ENCODE measurements at places on chromosomes 2 and 18. TPM values are rescaled to one million over a fixed set of nuclear protein-coding genes. Genes with fewer than 3 reads are reported as not detected.

- peak; percentile 10 for DNase-seq
Observed at GRCh38 chr2:97871096-97871780, 124.5 kb downstream of the TMEM131 start.

The SLC8A1 gene
- 19.3 TPM for polyA plus RNA-seq

DNA sequence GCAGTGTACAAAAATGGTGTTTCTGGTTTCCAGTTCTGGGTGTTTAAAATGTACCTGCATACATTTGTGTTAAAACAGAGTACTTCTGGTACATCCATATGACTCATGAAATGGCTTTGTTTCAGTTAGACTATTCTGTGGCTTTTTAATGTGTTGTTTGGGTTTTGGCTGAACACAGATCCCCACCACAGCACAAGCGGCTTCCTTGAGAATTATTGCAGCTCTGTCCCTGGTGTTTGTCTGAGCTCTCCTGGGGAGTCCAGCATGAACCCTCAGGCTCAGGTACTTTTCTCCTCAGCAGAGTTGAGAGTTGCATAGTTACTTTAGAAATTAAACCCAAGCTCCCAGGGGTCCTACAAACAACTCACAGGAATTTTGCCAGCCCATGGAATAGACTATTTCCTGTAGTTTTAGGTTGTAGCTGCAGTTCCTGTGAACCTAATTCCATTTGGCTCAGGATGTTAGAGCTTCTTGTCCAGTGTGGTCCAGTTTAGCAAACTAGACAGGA is 64.8 kb upstream of the EML6 start:
- DNase-seq, result no peak

DNA sequence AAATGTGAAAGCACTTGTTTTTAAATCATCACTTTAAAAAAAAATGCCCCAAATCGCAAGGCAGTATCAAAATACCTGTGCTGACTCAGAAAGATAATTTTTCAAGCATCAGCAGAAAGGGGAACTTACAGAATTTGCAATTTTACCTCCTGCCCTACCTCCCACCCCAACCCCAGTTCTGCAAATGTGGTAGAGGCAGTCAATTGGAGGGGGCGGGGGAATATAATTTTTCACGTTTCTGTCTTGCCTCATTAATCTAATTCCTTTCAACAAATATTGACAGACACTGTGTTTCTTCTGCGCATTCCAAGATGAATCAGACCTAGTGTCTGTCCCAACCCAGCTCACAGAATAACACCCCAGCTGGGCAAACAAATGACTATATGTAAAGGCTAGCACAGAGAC is 76.8 kb downstream of the ALPK2 start:
- no peak for DNase-seq

DNA sequence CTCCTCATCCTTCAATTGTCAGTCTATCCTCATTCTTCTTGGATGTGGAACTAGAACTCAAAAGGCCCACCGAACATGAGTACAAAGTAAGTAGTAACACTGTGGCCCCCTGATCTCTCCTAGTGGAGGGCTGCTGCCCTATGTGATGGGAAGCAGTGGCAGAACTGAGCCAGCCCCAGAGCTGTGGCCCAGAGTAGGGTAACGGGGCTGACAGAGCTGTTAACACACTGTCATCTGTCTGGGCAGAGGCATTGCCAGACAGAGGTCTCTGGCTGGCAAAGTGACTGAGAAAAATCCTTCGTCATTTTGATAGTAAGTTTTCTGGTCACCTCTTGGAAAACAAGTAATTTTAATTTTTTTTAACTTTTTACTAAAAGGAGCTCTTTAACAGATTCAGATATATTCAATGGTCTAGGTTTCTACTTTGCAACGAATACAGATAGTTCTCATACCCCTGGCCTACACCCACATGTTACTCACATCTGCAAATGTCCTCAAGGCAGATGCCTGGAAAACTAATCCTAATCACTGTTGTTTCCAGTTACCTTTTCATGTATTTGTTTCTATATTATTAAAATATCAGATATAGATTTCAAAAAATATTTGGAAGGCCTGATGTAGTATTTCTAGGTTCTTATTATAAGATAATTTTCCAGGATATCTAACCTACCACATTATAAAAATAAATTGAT is 588.7 kb downstream of the CPS1 start:
- DNase-seq, result no peak

The LYG2 gene
- not detected for polyA plus RNA-seq

GRCh38 chr2:51579412-51579811 is 547.5 kb upstream of the NRXN1 start:
- DNase-seq, result no peak

DNA sequence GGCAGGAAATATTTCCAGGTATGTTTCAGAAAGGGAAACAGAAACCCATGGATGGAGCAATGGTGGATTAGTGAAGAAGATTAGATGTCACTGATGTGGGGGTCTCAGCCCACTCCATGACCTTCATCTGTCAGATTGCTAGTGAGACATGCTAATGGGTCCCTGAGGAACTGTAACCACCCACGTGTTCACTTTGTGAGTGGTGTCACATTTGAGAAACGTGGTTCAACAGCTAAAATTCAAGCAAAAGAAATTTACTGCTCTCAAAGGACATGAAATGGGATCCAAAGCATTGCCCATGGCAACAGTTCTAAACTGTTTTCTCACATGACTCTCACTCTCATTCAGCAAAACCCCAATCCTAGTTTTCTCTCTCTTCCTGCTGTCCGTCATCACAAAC is 776.1 kb downstream of the ERBB4 start:
- DNase-seq, result no peak

GRCh38 chr2:227576110-227576509 is 22.6 kb upstream of the SCYGR2 start:
- no peak for DNase-seq

DNA sequence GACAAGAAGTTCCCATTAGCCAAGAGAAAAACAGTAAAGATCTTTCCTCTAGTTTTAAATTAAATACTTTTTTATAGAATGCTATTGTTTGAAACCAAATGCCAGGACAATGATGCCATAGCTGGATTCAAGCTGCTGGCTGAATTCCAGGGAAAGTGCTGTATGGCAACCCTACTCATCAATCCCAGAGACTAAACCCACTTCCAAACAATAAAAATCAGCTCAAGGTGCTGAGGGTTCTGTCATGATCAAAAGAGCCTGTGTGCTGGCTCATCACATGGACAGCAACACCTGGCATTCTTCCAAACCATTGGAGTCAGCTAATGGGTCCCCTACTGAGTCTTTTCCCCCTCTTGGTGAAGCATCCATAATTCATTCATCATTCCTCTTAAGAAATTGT is 53.7 kb upstream of the PARD3B start:
- no peak for DNase-seq

The NLRC4 gene
- polyA plus RNA-seq, result not detected

DNA sequence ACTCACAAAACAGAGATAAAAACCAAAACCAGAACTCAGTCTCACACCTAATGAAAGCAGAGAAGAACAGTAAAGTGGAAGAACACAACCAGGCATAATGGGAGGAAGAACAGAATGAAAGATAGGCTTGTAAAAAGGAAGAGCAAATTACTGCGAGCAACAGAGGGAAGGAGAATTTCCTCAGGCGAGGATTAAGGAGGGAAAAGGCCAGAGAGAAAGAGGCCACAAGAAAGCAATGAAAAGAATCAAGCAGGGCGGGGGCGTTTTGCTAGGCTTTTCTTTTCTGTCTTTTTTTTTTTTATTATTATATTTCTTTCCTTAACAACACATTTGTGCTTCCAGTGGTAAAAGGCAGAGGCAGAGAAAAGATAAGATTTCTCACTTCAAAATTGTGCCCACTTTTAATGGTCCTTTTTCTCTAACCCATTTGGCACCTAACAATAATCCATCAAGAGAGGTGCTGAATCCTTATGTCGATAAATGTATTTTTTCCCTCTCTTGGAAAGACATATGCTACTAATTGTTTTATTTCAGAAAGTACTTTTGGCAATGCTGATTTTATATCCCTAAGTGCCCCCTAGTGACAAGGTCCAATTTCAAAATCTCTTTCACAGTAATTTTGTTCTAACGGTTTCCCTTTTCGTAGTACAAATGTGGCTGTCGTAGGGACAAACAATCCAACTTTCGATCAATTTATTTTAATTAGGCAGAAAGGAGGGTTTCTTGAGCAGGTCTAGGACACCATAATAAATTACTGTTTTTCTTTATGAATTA is 138.7 kb upstream of the AQP4 start:
- no peak for DNase-seq

- DNase-seq, result no peak
Observed at GRCh38 chr2:226736382-226736781, 63.2 kb downstream of the IRS1 start.

DNA sequence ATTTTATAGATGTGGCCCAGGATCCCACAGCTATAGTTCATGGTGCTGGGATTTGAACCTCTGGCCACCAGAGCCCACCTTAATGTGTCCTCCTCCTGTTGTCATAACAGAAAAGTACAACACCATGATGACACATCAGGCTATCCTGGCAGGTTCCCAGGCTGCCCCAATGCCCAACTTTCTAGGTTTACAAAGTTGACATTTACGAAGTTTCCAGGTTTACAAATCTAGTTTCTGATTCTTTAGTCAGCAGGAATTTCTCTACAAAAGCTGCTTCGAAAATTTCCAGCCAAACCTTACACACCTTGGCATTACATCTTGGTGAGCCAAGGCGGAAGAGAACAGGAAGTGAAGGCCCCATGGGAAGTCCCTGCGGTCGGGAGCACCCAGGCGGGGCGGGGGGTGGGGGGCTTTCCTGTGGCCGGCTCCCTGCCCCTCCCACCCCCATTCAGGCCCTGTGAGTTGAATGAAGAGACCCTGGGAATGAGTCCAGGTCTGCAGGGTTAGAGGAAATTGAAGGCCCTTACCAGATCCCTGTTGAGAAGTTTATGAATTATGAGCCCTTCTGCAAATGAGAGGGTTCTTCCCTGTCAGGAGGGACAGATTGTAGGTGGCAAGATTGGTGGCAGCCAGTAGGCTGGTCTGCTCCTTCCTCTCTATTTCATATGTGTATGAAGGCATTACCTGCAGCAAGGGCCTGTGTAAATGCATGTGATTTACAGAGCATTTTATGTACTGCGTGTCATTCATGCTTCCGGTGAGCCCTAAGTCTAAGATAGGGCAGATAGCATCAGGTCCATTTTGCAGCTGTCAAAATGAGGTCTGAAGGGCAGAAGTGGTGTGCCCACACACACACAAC is 11.1 kb upstream of the IL1RN start:
- no peak for DNase-seq

DNA sequence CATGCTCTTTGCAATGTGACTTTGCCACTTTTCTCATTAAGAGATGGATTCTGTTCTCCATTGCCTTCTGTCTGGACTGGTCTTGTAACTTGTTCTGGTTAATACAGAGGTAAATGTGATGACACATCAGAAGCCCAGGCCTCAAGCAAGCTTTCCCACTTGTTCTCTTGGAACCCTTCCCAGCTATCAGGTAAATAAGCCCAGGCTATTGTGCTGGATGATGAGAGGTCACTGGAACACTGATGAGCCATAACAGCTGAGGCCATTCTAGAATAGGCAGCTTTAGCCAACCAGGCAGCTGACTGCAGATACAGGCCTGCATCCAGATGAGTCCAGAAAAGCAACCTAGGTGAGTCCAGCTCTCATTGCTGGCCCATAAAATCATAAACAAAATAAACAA is 1007.0 kb upstream of the ACVR2A start:
- DNase-seq, result no peak

GRCh38 chr2:239802185-239802649 is 222.9 kb downstream of the NDUFA10 start:
- DNase-seq, result no peak

The MARCHF4 gene
- polyA plus RNA-seq, result 3.8 TPM

GRCh38 chr2:181457121-181457740 is at the start of gene ITGA4:
Gene ITGA4, plus strand, starts transcription at chr2:181457386. Its CDS starts 269 bp downstream, at chr2:181457655.
- peak; percentile 34 for DNase-seq

The CGREF1 gene
- 0.74 TPM for polyA plus RNA-seq

Measured in AG04450 (cell line).